Activated T-cell treated with anti-CD3 and anti-CD28 coated beads for 48 hours (primary cell): ENCODE measurements at places on chromosomes 12 and 14.

DNA sequence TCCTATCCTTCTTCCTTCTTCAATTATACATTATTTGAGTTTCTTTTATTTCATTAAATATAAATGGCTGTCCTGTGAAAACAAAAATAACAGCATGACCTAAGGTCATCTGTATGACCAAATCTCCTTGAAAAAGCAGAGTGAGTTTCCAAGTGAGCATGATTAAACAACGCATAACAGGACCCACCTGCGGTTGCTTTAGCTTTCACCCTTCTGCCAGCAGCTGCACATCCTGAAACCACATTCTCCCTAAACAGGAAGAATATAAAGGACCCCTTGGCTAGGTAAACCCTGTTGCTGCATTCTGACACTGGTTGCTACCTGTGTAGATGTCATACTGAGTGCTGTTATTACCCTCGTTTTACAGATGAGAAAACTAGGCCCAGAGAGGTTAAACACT, 42.8 kb upstream of the CPM start:
- no peak for DNase-seq

DNA sequence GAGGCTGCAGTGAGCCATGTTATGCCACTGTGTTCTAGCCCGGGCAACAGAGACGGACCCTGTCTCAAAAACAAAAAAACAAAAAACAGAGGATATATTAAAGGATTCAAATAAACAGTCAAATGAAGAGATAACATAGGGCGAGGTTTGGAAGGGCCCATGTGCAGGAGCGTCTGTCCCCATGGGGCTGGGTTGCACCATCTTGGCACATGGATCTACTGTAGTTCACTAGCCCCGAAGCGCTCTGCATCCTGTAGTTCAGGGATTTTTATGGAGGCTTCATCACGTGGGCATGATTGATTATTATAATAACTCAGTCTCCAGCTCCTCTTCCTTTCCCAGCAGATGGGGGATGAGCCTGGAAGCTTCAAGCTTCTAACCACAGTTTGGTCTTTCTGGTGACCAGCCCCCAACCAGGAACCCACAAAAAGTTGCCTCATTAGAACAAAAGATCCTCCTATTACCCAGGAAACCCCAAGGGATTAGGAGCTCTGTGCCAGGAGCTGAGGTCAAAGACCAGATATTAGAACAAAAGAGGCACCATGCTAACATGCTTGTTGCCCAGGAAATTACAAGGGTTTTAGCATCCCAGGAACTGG, 59.9 kb downstream of the HCAR2 start:
- no peak for DNase-seq

- DNase-seq, result no peak
Measured at GRCh38 chr12:94289461-94290312, 141.3 kb downstream of the PLXNC1 start.

- no peak for DNase-seq
Measured at GRCh38 chr14:95490727-95491451, 25.6 kb downstream of the SYNE3 start.

DNA sequence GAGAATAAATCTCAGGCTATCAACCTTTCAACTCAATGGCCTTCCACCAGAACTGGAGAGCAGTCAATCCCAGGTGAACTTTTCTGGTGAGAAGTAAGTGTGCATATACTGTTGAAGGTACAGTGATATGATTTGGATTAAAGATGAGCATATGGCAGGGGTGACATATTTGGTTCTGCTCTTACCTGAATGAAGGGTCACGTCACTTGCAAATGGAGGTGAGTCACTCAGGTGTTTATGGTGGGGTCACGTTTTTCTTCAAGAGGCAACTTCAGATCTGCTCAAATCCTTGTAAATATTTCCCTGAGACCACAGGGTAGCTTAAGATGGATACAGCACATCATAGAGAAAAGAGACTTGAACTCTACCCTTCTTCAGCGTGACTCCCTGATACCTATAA, 143.2 kb downstream of the BRMS1L start:
- no peak for DNase-seq

DNA sequence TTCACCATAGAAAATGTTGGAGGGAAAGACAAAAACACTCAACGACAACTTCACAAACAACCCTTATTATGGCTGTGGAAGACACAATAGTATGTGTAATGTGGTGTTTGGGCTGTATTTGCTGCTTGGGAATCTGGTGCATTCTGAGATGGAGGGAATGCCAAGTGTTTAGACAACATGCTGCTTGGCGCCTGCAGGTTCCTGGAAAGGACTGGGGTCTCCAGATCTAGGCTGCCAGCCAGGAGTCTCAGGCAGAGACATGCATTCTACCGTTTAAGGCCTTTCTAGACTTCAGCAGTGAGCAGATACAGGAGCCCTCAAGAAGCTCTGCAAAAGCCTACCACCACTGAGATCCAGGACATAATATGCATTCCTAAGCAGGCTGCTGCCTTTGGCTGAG, 418.7 kb downstream of the NRXN3 start:
- no peak for DNase-seq

GRCh38 chr12:25583545-25583944, 30.5 kb upstream of the LMNTD1 start:
- DNase-seq, result no peak
